ENCODE measurements at places on chromosomes 7 and 10.

GRCh38 chr7:64037095-64037494 lies 8.1 kb upstream of the ZNF727 start:
- DNase-seq, result no peak

DNA sequence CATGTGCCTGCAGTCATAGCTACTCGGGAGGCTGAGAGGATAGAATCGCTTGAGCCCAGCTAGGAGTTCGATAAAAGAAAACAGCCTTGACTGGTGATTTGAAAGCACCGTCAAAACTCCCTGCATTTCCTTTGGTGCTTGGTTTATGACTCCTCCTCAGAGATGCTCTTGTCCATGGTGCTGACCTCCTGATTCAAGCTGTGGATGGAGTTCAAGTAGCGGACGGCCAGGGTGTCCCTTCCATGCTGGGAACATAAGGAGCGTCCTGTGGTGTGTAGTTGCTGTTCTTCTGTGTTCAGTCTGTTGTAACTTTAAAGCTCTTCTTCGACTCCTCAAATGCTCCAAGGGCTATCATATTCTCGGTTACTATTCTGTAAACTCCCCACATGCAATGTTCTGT lies 382.5 kb upstream of the KIAA1217 start:
- DNase-seq, result peak; percentile 2

DNA sequence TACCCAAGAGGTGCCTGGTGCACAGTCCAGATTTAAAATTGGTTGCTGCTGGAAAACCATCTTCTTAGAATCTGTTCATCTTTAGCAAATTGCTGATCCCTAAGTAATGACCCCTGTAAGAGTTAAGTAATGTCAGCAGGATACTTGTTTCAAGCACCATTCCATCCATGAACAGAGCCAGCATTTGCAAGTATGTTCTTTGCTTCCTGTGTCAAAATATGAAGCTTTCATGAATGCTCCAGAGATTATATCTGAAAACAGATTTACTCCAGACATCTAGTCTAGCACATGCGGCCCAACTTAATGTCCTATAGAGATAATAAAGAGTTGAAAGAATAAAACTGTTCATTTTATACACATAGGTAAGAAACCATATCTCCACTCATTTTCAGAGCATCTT lies 98.7 kb upstream of the ZNF438 start:
- DNase-seq, result no peak

- no peak for DNase-seq
Observed at GRCh38 chr7:44224080-44224973, 23.5 kb downstream of the YKT6 start.

DNA sequence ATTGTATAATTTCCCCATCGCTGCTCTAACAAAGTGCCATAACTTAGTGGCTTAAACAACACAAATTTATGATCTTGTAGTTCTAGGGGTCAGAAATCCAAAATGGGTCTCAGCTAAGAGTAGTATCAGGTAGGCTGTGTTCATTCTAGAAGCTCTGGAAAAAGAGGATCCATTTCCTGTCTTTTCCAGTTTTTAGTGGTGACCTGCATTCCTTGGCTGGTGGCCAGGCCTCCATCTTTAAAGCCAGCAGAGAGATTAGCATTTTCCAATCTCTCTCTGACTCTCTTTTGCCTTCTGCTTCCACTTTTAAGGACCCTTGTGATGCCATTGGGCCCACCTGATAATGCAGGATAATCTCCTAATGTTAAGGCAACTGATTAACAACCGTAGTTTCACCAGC lies 41.0 kb upstream of the C10orf120 start:
- DNase-seq, result no peak

DNA sequence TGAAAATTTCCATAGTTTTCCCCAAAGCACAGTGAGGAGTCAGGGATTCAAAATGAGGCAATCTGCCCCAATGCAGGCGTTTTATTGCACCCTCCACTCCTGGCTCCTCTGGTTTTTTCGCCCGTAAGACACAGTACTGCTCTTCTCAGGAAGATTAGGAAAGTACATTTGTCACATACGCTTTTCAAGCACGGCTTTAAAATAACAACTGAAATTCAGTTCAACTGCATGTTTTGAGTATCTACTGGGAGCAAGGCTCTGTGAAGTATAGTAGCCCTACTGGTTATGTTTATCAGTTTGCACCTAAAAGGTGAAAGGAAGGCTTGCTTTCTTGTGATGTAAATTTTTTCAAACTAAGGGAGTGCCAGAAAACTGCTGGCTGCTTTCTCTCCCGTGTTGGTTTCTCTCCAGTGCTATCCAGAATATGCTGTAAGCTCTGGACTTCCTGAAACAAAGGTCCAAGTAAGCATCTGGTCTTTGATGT lies 1.9 kb upstream of the SGMS1 start:
- no peak for DNase-seq

DNA sequence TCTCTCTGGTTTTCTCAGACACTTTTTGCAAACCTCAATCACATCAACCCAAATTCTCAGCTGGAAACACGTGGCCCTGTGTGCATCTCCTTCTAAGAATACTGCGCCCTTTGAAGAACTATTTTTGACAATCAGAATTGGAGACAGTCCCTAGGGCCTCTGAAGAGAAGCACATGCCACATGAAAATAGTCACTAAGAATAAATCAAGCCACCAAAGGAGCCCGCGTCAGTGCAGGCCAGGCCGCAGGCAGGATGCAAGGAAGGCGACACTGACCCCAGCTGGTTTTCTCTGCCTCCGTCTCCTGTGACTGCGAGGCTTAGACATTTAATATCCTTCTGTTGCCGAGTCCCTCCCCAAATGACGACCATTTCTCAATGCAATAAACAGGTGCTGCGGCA lies 88.0 kb upstream of the ADAM12 start:
- DNase-seq, result no peak

Measured in activated CD4-positive, alpha-beta T cell treated with anti-CD3 and anti-CD28 coated beads, Interleukin-2, amount 50 U/mL, for 16 hours (primary cell).